Progenitor cell of endocrine pancreas (in vitro differentiated cells): ENCODE measurements at places on chromosomes 6 and 20. TPM values are rescaled to one million over a fixed set of nuclear protein-coding genes. Genes with fewer than 3 reads are reported as not detected.

DNA sequence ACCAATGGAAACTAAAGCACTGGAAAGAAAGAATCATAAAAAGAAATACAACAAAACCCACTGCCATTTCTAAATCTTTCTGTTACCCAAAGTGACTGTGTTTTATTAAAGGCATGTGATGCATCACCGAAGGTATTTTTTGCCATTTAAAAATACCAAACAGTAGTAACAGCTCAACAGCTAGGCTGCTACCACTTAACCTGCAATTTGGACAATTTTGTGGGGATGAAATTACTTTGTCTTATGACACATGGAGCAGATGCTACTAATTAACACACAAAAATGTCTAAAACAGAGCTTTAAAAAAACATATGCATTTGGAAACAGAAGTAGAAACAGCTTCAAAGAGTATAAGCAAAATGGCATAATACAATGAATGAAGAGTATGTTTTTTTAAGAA, 97.4 kb downstream of the ATXN1 start:
- peaks cover 13% of the 10 kb centered on the region for H3K36me3 ChIP-seq
- H3K27me3 ChIP-seq: no peaks in the 10 kb centered on the region
- no peak overlapping the region for H3K27ac ChIP-seq
- no peak overlapping the region for H3K4me3 ChIP-seq

DNA sequence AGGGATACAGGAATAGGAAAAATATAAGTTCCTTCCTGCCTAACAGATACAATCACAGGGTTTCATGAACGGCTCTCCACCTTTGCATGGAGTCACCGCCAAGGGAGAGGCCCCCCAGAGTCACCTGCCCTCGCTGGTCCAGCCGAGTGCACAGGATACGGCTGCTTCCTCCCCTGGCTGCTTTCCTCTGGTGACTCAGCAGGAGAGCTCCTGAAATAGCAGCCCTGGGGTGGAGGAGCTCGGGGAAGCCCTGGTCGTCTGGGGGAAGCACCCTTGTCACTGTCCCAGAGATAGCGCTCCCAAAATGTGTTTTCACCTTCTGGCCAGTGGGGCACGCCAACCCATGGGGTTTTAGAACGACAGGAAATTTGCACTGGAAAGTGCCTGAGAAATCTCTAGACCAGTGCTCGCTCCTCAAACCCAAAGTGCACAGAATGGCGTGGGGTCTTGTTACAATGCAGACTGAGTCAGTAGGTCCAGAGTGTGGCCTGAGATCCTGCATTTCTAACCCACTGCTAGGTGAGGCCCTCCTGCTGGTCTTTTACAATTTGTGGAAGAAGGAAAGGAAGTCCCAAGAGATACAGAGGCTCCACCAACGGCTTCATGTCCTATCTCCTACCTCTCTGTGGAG, 35.9 kb upstream of the FAM50B start:
- H3K4me3 ChIP-seq: no peak overlapping the region
- no peaks in the 10 kb centered on the region for H3K27me3 ChIP-seq
- H3K4me1 ChIP-seq: no peaks in the 10 kb centered on the region
- H3K36me3 ChIP-seq: no peaks in the 10 kb centered on the region
- DNase-seq: no peak

GRCh38 chr6:167047554-167047953, 48.4 kb downstream of the CEP43 start:
- no peak overlapping the region for H3K27ac ChIP-seq
- H3K4me1 ChIP-seq: peaks cover 2% of the 10 kb centered on the region
- no peak for DNase-seq
- no peak overlapping the region for H3K4me3 ChIP-seq
- H3K36me3 ChIP-seq: peaks cover 4% of the 10 kb centered on the region

DNA sequence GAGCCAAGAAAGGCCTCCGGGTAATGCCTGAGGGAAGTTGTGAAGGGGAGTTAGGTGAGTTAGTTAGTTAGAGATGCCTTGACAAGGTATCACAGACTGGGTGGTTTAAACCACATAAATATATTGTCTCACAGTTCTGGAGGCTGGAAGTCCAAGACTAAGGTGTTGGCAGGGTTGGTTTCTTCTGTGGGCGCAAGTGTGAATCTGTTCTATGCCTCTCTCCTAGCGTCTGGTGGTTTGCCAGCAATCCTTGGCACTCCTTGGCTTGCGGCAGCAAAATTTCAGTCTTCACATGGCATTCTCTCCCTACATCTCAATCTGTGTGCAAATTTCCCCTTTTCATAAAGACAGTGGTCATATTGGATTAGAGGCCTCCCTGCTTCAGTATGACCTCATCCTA, 29.7 kb upstream of the RANBP9 start:
- no peak for DNase-seq
- H3K4me1 ChIP-seq: no peaks in the 10 kb centered on the region
- no peaks in the 10 kb centered on the region for H3K36me3 ChIP-seq
- H3K27ac ChIP-seq: no peak overlapping the region
- H3K27me3 ChIP-seq: no peaks in the 10 kb centered on the region

- no peak overlapping the region for H3K27ac ChIP-seq
- DNase-seq: no peak
- H3K4me3 ChIP-seq: no peak overlapping the region
Measured at GRCh38 chr6:135141728-135142127, 39.4 kb upstream of the MYB start.

GRCh38 chr20:7975851-7976414, 35.7 kb upstream of the HAO1 start:
- H3K36me3 ChIP-seq: no peaks in the 10 kb centered on the region
- no peaks in the 10 kb centered on the region for H3K27me3 ChIP-seq
- no peak overlapping the region for H3K4me3 ChIP-seq
- peaks cover 7% of the 10 kb centered on the region for H3K4me1 ChIP-seq
- no peak for DNase-seq

GRCh38 chr6:159461266-159461665, 231.8 kb downstream of the SOD2 start:
- no peak for DNase-seq
- H3K4me1 ChIP-seq: no peaks in the 10 kb centered on the region
- H3K27me3 ChIP-seq: peaks cover 24% of the 10 kb centered on the region
- no peak overlapping the region for H3K4me3 ChIP-seq

The SUPT3H gene
- 40.5 and 41.1 TPM in 2 replicates for total RNA-seq

The BYSL gene
- total RNA-seq: 32.8 and 35.0 TPM in 2 replicates

The TAP2 gene
- total RNA-seq: 2.0 and 5.1 TPM in 2 replicates

The SIRPA gene
- total RNA-seq: 15.2 and 16.2 TPM in 2 replicates

The SMLR1 gene
- 0.79 and 0.91 TPM in 2 replicates for total RNA-seq

The TBX18 gene
- total RNA-seq: 1.3 and 1.8 TPM in 2 replicates

The ATAT1 gene
- total RNA-seq: 71.2 and 74.2 TPM in 2 replicates

The ADGRF4 gene
- total RNA-seq: 2.6 TPM in 2 replicates

The RBBP8NL gene
- total RNA-seq: 14.4 and 17.5 TPM in 2 replicates
